ENCODE measurements at places on chromosomes 12 and 14.

GRCh38 chr12:111270774-111271173, 98.1 kb downstream of the PHETA1 start:
- H3K4me1 ChIP-seq: peaks cover 16% of the 10 kb centered on the region
- no peak overlapping the region for H3K4me3 ChIP-seq

- H3K36me3 ChIP-seq: peaks cover 30% of the 10 kb centered on the region
- H3K27ac ChIP-seq: no peak overlapping the region
- DNase-seq: no peak
- no peak overlapping the region for H3K4me3 ChIP-seq
Observed at GRCh38 chr12:113155646-113156045, 6.1 kb downstream of the CFAP73 start.

GRCh38 chr12:89185889-89186288, 166.4 kb downstream of the DUSP6 start:
- no peak overlapping the region for H3K27ac ChIP-seq
- no peaks in the 10 kb centered on the region for H3K27me3 ChIP-seq
- no peaks in the 10 kb centered on the region for H3K4me1 ChIP-seq
- DNase-seq: no peak
- no peak overlapping the region for H3K4me3 ChIP-seq
- H3K36me3 ChIP-seq: no peaks in the 10 kb centered on the region

DNA sequence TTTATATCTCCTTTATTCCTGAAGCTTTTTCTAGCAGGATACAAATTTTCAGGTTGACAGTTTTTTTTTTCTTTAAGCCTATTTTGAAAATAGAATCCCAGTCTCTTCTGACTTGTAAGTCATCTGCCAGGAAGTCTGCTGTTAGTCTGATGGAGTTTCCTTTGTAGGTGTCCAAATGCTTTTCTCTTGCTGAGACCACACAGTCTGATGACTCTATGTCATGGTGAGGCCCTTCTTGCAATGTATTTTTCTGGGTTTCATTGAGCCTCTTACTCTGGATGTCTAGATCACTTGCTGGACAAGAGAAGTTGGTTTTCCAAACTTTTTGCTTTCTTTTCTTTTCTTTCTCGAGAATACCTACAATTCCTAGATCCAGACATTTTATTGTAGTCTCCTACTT, 30.6 kb downstream of the USP15 start:
- DNase-seq: no peak
- peaks cover 14% of the 10 kb centered on the region for H3K36me3 ChIP-seq
- no peak overlapping the region for H3K27ac ChIP-seq
- H3K4me1 ChIP-seq: peaks cover 7% of the 10 kb centered on the region
- no peak overlapping the region for H3K4me3 ChIP-seq
